ENCODE measurements at places on chromosomes 6 and 20.

- no peaks in the 10 kb centered on the region for H3K36me3 ChIP-seq
- H3K27ac ChIP-seq = no peak overlapping the region
- H3K4me3 ChIP-seq = no peak overlapping the region
- H3K4me1 ChIP-seq = no peaks in the 10 kb centered on the region
- H3K27me3 ChIP-seq = no peaks in the 10 kb centered on the region
Measured at GRCh38 chr6:147868427-147869190, 360.1 kb downstream of the SAMD5 start.

GRCh38 chr6:34798057-34798456, 6.2 kb downstream of the BLTP3A start:
- no peak overlapping the region for H3K4me3 ChIP-seq
- H3K36me3 ChIP-seq = no peaks in the 10 kb centered on the region
- H3K27ac ChIP-seq = no peak overlapping the region
- no peaks in the 10 kb centered on the region for H3K27me3 ChIP-seq

DNA sequence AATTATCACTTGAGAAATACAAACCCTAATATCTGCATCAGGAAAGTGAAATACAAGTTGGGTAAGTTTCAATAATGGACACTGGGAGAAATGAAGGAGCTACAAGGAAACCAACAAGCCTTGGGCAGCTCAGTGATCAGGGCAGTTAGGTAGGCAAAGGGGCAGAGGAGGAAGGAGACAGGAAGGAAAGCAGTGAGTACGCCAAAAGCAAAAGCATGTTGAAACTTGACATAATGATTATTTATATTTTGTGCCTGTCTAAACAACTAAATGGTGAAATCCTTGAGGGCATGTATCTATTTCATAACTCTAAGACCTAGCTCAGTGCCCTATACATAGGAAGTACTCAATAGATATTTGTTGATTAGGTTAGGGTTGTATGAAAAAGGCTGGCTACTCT, 23.3 kb downstream of the PXT1 start:
- no peak overlapping the region for H3K27ac ChIP-seq
- peaks cover 18% of the 10 kb centered on the region for H3K4me1 ChIP-seq
- no peak overlapping the region for H3K4me3 ChIP-seq

DNA sequence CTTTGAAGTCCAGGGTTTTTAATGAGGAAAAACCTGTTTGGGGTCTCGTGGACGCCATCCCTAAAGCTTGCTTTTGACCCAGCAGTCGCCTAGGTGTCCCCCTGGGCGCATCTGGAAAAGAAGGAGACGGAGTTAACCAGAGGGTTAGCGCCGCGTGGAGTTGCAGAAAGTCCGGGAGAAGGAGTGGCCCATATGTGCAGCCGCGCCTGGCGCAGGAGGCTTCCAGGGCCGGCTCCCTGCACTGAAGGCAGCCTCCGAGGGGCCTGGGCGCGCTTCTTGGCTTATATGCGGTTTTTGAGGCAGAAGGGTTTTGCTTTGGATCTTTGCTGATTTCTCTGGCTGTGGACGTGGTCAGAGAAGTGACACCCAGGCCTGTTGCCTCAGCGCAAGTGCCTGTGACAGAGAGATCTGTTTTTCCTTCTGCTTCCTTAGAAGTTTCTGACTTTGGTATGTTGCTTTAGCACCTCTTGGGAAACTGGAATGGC, 987 bp downstream of the TMEM181 start:
- DNase-seq = no peak
- H3K36me3 ChIP-seq = peaks cover 8% of the 10 kb centered on the region
- peak overlapping the region; percentile 91 for H3K27ac ChIP-seq
- peaks cover 51% of the 10 kb centered on the region for H3K4me1 ChIP-seq

- peaks cover 23% of the 10 kb centered on the region for H3K4me1 ChIP-seq
- peaks cover 32% of the 10 kb centered on the region for H3K27me3 ChIP-seq
- H3K4me3 ChIP-seq = peak overlapping the region; percentile 78
- H3K27ac ChIP-seq = no peak overlapping the region
- peaks cover 9% of the 10 kb centered on the region for H3K36me3 ChIP-seq
Measured at GRCh38 chr6:73696966-73697655, 1.1 kb downstream of the CD109 start.

- peaks cover 16% of the 10 kb centered on the region for H3K36me3 ChIP-seq
Measured at GRCh38 chr6:119443993-119444641, 94.6 kb upstream of the MAN1A1 start.

DNA sequence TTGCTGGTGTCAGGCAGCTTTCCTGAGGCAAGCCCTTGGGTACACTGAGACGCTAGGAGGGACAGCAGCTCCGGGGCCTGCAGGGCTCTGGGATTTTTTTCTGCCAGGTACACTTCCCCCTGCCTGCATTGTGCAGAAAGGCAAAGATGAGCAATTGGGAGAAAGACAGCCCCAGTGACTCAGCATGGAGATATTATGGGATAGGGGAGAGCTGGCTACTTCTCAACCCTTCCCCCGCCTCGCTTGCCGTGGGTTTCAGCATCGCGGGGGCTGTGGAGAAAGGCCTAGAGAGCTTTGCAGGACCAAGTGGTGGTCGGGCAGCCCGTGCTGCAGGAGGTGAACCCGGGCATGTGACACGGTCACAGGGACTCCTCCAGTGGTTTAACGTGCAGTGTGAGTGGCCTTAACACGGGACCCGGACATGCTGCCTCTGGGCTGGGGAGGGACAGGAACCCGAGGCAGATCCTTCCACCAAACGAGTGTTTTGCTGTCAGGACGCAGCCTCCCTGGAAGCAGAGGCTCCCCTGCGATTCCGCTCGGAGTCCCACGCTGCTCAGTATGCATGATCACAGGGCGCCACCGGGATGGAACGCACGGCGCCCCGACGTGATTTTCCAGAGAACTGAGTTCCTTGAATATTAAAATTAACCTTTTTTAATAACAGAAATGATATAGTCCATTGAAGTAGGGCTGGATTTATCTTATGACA, 139.9 kb downstream of the CDH4 start:
- no peak for DNase-seq
- no peak overlapping the region for H3K4me3 ChIP-seq
- H3K27ac ChIP-seq = no peak overlapping the region
- H3K4me1 ChIP-seq = no peaks in the 10 kb centered on the region
- no peaks in the 10 kb centered on the region for H3K27me3 ChIP-seq
